Amniotic epithelial cell (primary cell): ENCODE measurements at places on chromosomes 1 and 21.

DNA sequence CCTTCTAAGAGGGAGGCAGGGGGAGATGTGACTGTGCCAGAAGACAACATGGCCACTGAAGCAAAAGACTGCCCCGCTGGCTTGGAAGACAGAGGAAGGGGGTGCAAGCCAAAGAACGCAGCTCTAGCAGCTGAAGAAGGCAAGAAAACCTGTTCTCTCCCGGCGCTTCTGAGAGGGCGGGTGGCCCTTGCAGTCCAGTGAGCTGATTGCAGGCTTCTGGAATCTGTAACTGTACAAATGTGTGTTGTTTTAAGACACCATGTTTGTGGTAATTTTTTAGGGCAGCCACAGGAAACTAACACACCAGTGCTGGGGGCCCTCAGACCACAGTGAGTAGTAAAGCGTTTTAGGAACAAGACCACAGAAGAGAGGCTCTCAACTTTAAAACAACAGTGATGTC, 47.0 kb downstream of the CD46 start:
- DNase-seq = peak; percentile 58

DNA sequence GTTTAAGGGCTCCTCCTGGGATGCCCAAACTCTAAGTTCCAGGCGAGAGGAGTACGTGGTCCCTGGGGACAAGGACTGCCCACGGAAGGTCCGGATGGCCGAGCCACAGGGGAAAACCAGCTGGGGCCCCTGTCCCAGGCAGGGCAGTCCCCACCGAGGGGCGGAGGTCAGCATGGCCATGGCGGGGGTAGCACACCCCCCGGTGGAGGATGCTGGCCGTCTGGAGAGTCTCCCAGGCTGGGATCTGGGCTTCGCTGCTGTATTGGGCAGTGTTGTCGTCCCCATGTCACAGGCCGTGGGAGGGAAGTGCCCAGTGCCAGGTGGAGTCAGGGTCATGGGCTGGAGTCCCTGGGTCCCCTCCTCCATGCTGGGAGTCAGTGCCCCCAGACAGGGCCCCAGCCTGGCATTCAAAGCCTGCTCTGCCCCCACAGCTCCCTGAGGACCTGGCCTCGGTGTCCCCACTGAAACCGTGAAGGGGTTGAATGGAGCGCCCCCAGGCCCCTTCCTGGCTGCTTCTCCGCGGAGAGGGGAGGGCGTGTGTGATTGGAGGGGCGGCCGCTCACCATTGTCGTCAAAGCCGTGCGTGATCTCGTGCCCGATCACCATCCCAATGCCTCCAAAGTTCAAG, 6.8 kb downstream of the PRXL2B start:
- DNase-seq = no peak

GRCh38 chr1:203340112-203340790, 10.7 kb downstream of the FMOD start:
- DNase-seq = peak; percentile 76

GRCh38 chr1:16254263-16254928, 17.4 kb upstream of the CPLANE2 start:
- DNase-seq = peak; percentile 37

GRCh38 chr1:69787151-69787550, 219.4 kb downstream of the LRRC7 start:
- no peak for DNase-seq

- DNase-seq = no peak
These were observed 6.9 kb upstream of the EFNA3 start for GRCh38 chr1:155071701-155072100.

- DNase-seq = peak; percentile 16
These were observed 40.8 kb upstream of the DYNLT5 start for GRCh38 chr1:66711420-66711819.

GRCh38 chr1:228541725-228542124, 54.5 kb downstream of the RNF187 start:
- DNase-seq = no peak

DNA sequence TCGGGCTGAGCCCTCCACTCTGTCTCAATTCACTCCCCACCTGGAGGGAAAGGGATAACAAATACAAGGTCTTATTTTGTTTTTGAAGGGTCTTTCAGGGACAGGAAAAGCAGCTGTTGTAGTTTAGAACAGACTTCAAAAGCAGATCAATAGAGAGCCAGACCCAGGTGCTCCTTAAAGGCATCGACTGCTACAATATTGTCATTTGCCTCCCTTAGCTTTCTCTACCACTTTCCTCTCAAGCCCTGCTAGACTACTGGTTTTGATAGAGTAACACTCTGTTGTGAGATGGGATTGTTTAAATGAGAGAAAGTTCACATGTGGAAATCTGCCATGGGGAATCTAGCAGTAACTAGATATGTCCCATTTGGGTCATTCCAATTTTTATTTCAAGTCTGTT, 24.0 kb downstream of the RGS7 start:
- DNase-seq = no peak

- DNase-seq = no peak
These were observed 23.0 kb upstream of the EPHA2 start for GRCh38 chr1:16178596-16179497.

- DNase-seq = no peak
These were observed 576.6 kb downstream of the NPHP4 start for GRCh38 chr1:5415606-5416005.

GRCh38 chr1:9823943-9824701, at the start of gene CLSTN1:
TSS of gene CLSTN1 (minus strand) at chr1:9823965. CDS start at chr1:9823733, 232 bp downstream.
- peak; percentile 73 for DNase-seq

DNA sequence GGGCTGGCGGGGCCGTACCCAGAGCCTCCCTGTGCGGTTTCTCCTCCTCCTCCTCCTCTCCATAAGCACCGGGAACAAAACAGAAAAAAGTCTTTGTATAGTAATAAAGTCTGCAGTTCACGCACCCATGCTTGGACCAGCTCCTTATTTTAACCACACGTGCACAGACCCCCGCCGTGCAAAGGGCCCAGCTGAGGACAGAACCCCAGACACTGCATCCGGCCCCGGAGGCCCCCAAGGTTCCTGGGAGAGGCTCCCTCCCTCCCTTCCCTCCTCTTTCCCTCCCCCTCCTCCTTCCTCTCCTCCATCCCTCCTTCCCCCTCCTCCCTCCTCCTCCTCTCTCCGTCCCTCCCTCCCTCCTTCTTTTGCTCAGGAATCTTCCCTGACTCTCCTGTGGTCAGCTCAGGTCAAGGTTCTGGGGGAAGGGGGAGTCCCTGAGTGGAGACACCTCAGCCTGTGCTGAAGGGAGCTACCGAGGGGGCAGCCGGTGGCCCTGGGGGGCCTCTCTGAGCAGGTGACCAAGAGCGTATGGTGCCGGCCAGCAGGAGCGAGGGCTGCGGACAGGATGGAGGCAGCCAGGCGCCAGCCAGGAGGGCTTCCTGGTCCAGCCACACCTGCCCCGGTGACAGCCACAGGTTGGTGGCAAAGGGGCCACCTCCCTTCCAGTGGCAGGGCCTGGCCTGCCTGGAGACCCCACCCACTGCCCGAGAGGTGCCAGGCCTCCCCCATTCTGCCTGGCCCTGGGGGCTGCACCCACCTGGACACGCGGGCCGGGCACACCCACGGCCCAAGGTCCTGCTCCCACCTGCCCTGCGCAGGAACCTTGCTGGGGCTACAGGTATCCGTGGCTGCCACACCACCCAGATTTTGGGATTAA, 3.2 kb upstream of the TTLL10 start:
- DNase-seq = peak; percentile 13

- DNase-seq = no peak
These were observed 43.7 kb upstream of the NFASC start for GRCh38 chr1:204826970-204827369.

GRCh38 chr1:151854658-151855057, 1.1 kb upstream of the THEM5 start:
- DNase-seq = no peak

DNA sequence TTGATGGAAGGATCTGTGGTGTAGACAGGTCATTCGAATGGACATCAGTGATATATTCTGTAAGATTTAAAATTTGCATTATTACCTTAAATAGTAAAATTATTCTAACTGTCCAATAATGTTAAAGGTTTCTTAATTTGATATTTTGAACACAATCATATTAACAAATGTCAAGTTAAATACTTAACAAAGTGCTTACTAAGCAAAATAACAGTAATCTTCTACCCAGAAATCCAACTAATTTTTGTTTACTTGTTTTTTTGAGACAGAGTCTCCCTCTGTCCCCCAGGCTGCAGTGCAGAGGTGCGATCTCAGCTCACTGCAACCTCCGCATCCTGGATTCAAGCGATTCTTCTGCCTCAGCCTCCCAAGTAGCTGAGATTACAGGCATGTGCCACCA, 33.9 kb downstream of the USP33 start:
- DNase-seq = no peak

DNA sequence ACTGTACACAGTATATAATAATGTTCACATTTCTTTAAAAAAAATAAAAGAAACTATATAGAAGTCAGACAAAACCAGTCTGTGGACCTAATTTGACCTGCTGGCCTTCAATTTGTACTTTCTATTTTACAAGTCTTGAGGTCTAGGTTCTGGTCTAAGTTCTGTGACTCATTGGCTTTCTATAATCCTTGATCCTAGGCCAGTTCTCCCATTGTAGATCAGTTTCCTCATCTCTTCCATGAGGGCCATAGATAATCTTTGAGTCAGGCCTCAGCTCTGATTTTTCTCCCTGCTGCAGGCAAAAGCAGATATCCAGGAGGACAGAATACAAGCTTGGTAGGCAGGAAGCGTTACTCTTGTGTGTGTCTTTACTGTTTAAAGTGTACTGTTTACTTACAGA, 603.7 kb upstream of the CAMK1G start:
- peak; percentile 17 for DNase-seq

DNA sequence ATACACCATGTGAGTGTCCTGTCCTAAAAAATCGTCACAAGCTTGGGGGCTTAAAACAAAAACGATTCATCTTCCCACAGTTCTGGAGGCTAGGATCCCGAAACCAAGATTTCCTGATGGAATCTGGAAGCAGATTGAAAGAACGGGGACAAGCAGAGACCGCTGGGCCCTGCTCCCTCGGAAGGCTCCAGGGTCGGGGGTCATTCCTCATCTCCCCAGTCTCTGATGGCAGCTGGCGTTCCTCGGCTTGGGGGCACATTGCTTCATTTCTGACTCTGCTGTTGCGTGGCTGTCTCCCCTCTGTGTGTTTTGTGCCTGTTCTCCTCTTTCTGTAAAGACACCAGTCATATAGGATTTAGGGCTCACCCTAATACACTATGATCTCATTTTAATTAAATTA, 114.2 kb upstream of the TMPRSS2 start:
- DNase-seq = no peak

DNA sequence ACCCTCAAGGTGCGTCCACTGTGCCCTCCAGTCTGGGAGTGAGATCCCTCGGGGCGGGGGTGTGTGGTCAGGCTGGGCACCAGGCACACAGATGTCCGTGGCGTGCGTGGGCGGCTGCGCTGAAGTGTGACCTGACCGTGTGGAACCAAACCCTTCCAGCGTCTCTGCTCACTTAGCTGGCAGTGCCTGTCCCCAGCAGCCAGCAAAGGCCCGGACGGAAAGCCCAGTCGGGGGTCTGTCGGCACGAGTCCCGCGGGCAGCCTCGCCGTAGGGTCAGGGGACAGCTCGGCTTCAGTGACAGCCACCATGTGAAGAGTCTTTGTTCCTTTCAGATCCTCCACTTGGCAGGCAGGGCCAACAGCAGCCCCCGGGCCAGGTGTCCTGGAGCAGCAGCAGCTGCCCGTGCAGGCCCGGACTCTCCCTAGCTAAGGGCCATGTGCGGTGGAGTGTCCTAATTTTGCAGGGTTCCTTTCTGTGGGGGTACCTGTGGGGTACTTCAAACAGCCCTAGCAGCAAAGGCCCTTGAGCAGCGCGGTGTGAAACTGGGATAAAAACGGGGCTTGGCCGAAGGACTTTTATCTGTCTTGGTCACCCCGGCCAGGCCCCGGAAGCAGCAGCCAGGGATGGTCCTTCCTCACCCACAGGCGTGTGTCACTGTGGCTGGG, 11.6 kb downstream of the TTLL10 start:
- DNase-seq = no peak

GRCh38 chr1:25793585-25794170, 6.3 kb upstream of the SELENON start:
- no peak for DNase-seq

GRCh38 chr1:194277927-194278326, 1091.5 kb upstream of the B3GALT2 start:
- DNase-seq = no peak

DNA sequence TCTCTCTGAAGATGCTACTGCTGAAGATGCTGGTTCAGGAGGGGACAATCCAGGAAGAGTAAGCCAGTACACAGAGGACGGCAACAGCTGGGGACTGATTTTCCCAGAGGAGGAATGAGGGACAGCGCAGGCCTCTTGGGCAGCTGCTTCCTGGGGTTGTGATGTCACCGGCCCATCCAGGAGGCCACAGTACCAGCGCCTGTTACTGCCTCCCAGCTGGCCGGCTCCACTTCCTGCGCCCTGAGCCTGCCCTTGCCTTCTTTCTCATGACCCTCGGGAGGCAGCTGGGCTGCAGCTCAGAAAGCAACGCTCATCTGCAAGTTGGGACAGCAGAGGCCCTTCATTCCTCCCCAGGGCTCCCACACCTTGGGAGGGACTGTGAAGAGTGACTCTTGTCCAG, 21.9 kb upstream of the ID3 start:
- DNase-seq = no peak

- no peak for DNase-seq
These were observed 39.8 kb downstream of the CD53 start for GRCh38 chr1:110912784-110913183.

DNA sequence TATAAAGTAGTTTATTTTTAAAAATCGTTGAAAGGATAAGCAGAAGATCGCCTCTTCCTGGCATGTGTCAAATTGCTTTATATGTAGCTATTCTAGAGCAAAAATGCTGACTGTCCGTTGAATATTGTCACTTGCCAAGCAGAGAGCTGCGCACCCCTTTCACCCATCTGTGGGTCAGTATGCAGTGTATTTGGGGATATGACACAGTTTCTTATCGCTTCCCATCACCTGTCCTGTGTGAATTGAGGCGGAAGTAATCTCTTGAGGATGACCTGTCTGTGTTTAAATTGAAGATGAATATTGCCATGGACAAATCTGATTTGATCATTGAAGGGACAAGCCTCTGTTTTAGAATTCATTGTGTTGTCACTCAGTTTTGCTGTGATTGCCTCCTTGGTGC, 52.2 kb downstream of the POFUT2 start:
- DNase-seq = no peak

DNA sequence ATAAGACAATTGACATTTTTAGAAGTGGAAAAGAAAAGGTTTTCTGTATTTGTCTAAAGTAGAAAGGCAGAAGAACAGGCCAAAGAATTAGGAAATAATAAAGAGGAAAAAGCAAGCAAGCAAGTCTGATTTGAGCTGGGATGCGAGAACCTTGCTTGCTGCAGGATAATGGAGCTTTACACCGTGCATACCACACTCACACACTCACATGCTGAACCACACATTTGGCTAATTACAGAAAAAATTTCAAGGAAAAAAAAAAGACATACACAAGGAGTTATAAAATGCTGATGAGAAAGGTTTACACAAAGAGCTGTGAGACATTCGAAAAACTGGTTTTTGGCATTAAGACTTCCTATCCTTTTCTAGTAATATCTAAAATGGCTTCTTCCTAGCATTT, 593.9 kb downstream of the KIF26B start:
- DNase-seq = no peak
